ENCODE measurements at places on chromosomes 16 and 17.

DNA sequence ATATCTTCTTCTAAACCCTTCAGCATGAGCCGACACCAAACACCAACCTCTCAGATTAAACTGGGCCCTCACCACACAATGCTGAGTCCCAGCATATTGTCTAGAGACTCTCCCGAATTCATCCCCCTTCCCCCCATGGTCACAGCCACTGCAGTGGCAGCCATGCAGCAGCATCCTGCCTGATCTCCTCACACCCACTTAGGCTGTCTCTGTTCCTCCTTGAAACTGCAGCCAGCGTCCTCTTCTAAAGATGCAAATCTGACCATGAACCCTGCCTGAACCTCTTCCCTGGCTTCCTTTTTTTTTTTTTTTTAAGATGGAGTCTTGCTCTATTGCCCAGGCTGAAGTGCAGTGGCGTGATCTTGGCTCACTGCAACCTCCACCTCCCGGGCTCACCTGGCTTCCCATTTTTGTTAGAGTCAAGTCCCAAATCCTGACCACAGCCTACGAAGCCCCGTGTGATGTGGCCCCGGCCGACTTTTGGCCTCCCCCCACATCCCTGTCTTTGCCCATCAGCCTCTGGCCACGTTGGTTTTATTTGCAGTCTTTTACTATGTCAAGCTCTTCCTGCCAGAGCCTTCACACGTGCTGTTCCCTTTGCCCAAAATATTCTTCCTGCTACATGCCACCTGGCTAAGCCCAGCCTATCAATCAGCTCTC, 2.8 kb downstream of the FA2H start:
- DNase-seq, result no peak

DNA sequence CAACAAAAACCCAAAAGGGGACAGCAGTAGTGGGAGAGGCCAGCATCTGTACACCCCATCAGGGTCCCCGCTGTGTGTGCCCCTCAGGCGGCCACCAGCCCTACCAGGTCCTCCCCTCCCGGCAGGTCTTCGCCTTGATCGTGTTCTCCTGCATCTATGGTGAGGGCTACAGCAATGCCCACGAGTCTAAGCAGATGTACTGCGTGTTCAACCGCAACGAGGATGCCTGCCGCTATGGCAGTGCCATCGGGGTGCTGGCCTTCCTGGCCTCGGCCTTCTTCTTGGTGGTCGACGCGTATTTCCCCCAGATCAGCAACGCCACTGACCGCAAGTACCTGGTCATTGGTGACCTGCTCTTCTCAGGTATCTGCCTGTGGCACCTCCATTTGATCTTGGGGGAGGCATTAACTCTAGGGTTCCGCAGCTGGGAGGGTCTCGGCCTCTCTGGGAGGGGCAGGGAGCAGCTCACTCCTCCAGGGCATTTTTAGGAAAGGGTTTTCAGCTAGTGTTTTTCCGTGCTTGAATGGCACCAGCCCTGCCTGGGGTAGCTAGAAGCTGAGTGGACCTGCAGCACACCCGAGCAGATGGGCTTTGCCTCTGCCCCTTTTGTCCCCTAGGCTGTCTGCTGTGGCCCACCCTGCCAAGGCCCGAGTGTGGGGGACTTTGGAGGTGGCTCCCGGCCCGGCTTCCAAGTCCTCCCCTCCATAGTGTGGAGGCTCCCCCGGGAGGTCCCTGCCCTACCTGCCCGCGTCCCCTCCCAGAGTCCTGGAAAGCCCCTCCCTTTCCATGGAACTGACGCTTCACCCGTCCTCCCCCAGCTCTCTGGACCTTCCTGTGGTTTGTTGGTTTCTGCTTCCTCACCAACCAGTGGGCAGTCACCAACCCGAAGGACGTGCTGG, 2.6 kb downstream of the SYNGR2 start:
- no peak for DNase-seq

DNA sequence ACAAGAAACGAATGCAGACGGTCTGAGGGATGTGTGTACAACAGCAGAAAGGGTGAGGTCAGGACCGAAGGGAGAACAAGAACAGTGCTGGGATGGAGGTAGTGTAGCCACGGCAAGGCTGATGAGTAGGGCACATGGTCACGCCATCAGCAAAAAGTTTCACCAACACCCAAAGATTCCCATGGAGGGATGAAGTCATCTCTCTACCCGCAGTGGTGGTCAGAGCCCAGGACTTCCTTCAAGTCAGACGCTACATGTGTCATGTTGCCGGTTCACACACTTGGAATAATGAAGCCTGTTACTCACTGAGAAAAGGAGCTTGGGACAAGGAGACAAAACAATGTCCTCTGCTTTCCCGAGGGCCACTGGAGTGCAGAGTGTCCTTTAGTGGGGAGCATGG, 79.7 kb downstream of the SALL1 start:
- no peak for DNase-seq

GRCh38 chr16:77788181-77789084, at the start of gene VAT1L:
Gene VAT1L, plus strand, starts transcription at chr16:77788564. Its CDS starts 119 bp downstream, at chr16:77788683.
- no peak for DNase-seq

- DNase-seq, result no peak
Observed at GRCh38 chr16:67397812-67398545, 4.7 kb upstream of the TPPP3 start.

DNA sequence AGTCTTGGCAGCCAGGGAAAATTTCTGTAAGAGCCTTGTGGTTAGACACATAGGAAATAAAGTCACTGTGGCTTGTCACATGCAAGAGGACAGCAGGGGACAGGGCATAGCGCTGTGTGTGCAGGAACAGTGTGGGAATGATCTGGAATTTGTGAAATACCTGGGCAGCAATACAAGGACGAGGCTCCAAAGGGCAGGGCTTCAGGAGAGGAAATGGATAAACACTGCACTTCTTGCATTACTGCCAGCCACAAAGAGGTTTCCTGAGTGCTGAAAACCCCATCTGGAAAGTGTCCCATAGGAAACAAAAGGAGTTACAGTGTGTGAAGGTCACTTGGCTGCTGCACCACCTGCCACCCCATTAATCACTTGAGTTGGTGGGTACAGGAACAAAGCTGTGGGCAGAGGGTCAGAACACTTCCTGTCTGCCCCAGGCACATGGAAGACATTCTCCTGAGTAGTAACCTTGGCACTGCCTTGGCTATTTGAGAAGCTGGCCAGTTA, 12.1 kb upstream of the HP start:
- no peak for DNase-seq

GRCh38 chr17:72446525-72447250, 325.9 kb downstream of the SOX9 start:
- DNase-seq, result no peak

DNA sequence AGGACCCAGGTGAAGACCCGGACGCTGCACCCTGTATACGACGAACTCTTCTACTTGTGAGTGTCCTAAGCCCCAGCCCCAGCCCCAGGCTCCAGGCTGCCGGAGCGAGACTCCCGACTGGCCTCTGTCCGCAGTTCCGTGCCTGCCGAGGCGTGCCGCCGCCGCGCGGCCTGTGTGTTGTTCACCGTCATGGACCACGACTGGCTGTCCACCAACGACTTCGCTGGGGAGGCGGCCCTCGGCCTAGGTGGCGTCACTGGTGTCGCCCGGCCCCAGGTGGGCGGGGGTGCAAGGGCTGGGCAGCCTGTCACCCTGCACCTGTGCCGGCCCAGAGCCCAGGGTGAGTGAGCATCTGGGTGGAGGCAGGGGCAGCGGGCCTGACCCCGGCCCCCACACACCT, 3.7 kb downstream of the TSR3 start:
- DNase-seq, result no peak

GRCh38 chr17:79294459-79295071, 219.9 kb downstream of the ENGASE start:
- DNase-seq, result no peak

GRCh38 chr17:54418467-54418866, 482.2 kb upstream of the TOM1L1 start:
- no peak for DNase-seq

GRCh38 chr16:8955828-8956227, 7.9 kb downstream of the USP7 start:
- DNase-seq, result no peak

DNA sequence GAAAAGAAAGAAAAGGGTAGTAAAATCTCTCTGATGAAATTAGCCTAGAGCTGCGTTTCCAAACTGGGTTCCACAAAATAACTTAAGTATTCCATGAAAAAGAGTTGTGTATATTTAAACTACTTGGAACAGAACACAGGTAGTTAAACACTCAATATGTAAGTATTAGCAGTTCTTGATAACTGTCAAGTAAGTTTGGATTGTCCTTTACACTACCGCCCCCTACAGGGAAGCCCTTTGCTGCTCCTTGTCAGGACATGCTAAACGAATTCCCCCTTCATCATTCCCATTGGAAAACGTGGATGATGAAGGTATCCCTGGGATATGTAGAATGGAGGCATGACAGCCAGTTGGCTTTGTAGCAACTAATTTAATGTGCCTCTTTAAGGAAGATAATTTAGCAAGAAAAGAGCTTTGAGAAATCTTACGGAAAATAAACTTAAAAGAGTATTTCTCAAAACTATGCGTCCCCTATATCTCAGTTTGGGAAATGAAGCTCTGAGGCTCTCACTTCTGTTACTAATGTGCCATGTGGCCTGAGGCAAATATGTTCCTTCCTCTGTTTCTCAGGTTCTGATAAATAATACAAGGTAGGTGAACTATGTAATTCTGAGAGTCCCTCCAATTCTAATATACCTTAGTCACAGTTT, 18.8 kb downstream of the NCBP3 start:
- DNase-seq, result no peak

DNA sequence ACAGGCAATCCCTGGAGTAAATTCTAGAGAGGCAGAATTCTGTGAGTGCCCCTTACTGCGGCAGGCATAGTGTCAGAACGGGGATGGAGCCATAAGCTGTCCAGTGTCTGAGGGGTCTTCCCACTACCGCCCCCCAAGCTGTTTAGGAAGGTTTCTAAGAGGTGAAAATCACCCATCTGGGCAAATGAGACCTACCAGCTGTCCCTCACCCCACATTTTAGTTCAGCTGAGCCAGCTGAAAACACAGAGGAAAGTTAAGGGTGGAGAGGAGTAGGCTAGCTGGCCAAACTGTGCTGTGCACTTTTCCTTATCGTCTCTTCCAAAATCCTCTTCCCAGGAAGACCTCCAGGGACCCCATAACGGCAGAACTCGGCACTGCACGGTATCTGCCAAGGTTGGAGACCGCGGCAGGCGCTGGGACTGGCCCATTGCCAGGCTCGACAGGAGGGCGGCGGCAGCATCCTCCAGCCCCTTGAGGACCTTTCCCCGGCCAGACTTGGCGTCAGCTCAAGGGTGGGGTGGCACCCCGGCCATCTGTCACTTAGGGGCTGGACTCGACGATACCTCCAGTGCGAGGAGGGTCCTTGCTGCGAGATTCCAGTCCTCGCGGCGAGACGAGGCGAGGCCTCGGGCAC, 955 bp downstream of the ACLY start:
- DNase-seq, result peak; percentile 24

- no peak for DNase-seq
Observed at GRCh38 chr17:28989028-28989427, 16.8 kb downstream of the SEZ6 start.

- no peak for DNase-seq
Observed at GRCh38 chr16:78896280-78896679, 704.3 kb downstream of the MAF start.

DNA sequence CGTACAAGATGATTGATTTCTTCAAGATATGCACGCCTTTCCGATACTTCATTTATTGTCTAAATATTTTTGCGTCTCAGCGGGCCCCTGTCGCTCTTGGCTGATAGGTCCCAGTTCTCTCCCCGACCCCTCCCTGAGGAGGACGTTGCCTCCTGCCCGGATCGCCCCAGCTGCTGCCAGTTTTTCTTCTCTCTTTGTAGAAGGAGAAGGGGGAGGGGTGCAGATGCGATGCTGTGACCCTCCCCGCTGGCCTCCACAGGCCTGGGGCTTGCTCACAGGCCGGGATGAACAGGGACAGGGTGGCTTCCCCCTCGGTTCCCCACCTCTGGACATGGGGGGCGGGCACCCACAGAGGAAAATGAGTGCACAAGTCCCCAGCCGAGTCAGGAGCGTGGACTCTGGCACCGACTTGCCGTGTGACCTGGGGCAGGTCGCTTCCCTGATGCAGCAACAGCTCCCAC, 53.6 kb upstream of the ZC3H18 start:
- DNase-seq, result no peak

DNA sequence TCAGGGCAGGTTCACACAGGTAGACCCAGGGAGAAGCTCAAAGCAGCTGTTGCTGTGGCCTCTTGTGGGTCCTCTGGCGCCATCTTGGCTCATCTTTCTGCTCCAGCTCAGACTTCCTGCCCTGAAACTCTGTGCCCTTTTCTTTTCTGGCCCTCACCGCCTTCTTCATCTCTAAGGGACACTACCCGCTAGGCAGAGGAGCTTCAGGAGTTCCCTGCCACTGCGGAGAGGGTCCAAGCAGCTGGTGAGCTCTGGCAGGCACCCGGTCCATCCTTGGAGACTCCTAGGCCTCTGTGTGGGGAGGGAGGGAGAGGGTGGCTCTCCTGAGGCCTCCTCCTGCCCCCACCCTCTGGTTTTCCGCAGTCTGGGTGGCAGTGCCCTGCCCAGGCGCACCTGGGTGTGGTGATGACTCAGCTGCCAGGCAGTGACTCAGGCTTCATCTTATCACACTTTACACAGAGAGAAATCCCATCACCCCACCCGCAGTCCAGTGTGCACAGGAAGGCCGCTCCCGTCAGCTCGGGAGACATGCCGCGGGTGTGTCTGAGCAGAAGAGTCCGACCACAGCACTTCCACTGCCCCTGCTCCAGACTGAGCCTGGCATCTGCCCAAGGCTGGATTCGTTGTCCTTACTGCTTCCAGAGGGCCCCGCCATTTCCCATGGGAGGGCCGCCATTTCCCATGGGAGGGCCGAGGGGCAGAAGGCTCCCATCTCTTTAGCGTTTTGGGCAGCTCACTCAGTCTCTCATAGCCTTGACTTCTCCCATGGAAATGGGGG, 7.3 kb downstream of the NT5C start:
- DNase-seq, result peak; percentile 91

- DNase-seq, result no peak
Observed at GRCh38 chr17:80566054-80566400, 21.4 kb downstream of the RPTOR start.

- DNase-seq, result no peak
Observed at GRCh38 chr17:50634224-50634914, at the start of gene ABCC3. Gene ABCC3, plus strand, starts transcription at chr17:50634881. Its CDS starts 56 bp downstream, at chr17:50634937.

GRCh38 chr16:56399486-56399885, 25.9 kb downstream of the AMFR start:
- no peak for DNase-seq

DNA sequence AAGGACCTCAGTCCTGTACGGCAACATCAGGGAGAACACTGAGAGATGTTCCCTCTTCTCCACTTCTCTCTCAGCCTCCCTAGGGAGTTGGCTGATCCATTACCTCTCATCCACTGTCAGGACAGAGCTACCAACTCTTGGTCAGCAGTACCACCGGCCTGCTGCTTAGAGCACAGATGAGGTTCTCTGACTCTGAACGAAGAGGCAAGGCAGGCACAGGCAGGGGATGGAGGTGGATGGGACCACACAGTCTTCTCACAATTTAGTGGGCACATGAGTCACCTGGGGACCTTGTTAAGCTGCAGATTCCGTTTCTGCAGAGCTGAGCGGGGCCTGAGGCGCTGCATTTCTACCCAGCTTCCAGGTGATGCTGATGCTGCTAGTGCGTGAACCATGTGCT, 128.6 kb upstream of the CCL2 start:
- DNase-seq, result no peak

- DNase-seq, result no peak
Observed at GRCh38 chr16:17426451-17426850, 44.3 kb downstream of the XYLT1 start.

Measured in HS-27A (cell line).